HT-29 (cell line): ENCODE measurements at places on chromosomes 16 and 17.

- DNase-seq = no peak
Measured at GRCh38 chr16:3712861-3713372, 4.4 kb downstream of the TRAP1 start.

DNA sequence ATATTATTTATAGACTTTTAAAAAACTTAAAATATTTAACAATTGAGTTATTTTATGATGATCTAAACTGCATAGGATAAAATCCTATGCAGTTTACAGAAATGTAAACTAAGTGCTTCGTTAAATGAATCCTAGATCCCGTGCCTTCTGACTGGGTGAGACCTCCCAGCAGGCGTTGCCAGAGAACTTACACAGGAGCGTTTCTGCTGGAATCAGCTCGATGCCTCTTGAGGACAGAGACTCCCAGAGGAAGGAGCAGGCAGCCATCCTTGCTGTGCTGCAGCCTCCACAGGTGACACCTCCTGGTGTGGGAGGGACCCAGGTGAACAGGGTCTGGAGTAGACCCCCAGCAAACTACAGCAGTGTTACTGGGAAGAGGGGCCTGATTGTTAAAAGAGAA, 160.4 kb downstream of the WWOX start:
- no peak for DNase-seq

DNA sequence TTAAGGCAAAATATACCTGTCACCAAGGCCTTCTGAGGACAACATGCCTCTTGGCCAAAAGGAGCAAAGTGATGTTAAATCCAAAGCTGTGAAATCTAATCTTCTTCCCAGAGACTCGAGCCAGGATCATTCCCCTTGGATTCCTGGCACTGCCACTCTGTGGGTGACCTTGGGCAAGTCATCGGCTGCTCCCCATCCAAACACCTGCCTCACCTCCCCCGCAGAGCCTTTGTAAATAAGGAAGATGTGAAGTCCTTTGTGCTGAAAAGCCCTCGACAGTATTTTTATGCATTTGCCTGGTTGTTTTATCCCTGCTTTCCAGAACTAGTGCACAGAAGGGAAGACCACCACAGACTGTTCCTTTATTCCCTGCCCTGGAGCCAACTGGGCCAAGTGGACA, 5.4 kb upstream of the CEP295NL start:
- no peak for DNase-seq

DNA sequence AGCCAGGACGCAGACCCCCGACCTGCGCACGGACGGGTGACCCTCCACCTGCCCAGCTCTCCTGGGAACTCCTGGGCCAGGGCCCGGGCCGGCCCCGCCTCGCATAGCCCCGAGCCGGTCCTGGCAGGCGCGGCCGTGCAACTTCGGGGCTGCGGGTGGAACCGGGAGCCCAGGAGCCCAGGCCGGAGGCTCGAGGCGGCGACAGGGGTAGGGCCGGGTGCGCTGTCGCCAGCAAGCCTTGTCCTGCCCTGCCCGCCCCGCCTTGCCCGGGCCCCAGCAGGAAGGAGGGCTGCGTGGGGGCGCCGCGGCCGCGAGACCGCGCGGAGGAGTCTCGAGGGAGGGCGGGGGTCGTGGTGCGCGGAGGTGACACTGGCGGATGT, 408 bp downstream of the LMF1 start:
- no peak for DNase-seq

GRCh38 chr17:42365136-42365535, 23.1 kb downstream of the STAT3 start:
- no peak for DNase-seq
